Naive B cell (primary cell): ENCODE measurements at places on chromosomes 3 and 15. TPM values are rescaled to one million over a fixed set of nuclear protein-coding genes. Genes with fewer than 3 reads are reported as not detected.

Gene CAND2
- polyA plus RNA-seq = 0.32 TPM

DNA sequence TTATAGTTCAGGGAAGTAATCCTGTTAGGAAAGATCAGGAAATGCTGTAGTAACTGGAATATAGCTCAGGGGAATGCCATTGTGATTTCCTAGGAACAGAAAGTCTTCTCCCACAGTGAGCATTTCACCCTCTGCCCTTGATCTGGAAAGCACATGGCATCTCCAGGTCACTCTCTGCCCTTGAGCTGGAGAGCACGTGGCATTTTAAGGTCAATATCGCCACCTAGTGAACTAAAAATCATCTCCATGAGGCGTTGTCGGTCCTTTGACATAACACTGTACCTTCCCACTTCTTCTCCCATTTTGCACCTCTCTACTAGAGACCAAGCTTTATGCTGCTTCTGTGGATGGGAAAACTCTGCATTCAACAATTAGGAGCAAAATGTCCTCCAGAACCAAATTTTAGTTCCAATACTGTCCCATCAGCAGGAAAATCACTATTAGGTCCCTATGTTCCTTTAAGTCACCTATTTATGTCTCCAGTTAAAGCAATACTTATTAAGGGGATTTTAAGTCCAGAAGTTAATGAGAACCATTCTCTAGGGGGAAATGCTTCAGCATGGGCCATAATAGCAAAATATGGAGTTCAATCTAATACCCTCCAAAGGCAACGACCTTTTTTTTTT, 54.7 kb upstream of the GK5 start:
- DNase-seq = peak; percentile 38

DNA sequence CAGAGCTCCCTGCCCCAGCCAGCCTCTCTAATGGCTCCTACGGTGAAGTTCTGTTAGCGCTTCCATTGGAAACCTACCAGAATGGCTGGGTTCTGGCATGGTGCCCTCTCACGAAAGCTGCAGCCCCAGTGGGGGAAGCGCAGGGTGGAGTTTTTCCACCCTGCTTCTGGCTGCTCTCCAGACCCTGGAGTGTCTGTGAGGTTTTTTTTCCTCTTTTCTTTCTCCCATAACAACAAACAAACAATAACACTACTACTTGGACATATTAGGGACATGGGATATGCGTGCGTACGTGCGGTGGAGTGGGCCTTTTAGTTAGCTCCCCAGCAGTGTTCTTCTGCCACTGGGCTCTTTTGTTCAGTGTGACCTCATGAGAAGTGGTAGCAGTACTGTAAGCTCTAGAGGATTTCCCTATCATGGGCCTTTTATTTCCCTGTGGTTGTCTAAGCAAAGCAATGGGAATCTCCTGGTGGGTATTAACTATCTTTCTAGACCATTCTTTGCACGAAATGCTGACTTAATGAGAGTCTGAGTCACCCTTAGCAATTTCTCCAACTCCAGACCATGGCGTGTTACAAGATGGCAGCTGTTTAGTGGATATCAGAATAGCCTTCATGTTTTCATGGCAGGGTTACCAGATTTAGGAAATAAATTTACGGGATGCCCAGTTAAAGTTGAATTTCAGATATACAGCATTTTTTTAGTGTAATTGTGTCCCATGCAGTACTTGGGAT, 161.9 kb downstream of the FNDC3B start:
- DNase-seq = no peak

GRCh38 chr3:41129731-41130130, 69.6 kb upstream of the CTNNB1 start:
- no peak for DNase-seq

GRCh38 chr3:50515565-50516439, 12.4 kb upstream of the CACNA2D2 start:
- peak; percentile 41 for DNase-seq

Gene GASK1A
- polyA plus RNA-seq = not detected

- DNase-seq = peak; percentile 59
These were observed 2.3 kb downstream of the CHRNA3 start for GRCh38 chr15:78618490-78618934.
